ENCODE measurements at places on chromosomes 11 and 22. TPM values are rescaled to one million over a fixed set of nuclear protein-coding genes. Genes with fewer than 3 reads are reported as not detected.

SPTBN2 gene
- total RNA-seq, result 23.1 TPM

GRCh38 chr11:20844630-20845029 is 175.2 kb downstream of the NELL1 start:
- no peak for DNase-seq

EXPH5 gene
- total RNA-seq, result 5.6 TPM

GRCh38 chr11:33375688-33376311 is 118.6 kb downstream of the HIPK3 start:
- peak; percentile 34 for DNase-seq

IFTAP gene
- 35.4 TPM for total RNA-seq

STK33 gene
- 18.0 TPM for total RNA-seq

GRCh38 chr11:33646629-33647028 is 54.0 kb downstream of the C11orf91 start:
- DNase-seq, result no peak

DNA sequence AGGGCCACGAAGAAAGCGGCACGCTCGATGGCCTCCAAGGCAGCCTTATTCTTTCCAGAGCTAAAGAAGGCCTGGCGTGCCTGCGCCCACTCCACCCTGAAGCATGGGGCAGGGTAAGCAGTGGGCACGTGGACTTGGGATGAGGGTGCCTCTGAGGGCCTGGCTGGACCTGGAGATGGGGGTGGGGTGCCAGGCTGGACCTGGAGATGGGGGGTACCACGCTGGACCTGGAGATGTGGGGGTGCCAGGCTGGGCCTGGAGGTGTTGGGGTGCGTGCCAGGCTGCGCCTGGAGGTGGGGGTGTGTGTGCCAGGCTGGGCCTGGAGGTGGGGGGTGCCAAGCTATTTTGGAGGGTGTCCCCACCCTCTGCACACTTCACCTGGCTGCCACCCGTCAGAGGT is 5.3 kb downstream of the CPT1B start:
- DNase-seq, result no peak

DNA sequence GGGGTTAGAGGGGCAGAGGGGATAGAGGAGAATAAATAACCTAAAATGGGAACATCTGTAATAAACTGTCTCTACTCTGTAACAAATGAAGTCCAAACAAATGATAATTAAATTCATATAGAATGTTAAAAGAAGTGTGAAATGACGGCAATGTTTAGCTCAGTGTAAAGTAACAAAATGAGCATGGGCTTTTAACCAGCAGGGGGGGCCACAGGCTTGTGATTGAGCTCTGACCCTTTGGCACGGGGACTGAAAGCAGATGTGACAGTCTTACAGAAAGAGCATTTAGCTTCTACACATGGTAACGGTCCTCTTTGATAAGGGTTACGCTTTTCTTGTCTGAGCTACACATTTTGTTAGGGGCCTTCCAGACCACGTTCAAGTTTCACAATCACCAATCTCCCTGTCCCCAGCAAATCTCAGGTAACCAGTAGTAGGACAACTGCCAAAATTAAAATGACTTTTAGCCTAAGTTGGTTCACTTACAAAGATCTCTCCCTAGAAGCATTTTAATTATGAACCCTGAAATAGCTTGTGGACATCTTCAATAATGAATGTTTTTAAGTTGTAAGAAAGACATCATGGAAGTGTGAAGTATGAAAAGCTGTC is 262.5 kb downstream of the DCDC1 start:
- DNase-seq, result peak; percentile 80

DNA sequence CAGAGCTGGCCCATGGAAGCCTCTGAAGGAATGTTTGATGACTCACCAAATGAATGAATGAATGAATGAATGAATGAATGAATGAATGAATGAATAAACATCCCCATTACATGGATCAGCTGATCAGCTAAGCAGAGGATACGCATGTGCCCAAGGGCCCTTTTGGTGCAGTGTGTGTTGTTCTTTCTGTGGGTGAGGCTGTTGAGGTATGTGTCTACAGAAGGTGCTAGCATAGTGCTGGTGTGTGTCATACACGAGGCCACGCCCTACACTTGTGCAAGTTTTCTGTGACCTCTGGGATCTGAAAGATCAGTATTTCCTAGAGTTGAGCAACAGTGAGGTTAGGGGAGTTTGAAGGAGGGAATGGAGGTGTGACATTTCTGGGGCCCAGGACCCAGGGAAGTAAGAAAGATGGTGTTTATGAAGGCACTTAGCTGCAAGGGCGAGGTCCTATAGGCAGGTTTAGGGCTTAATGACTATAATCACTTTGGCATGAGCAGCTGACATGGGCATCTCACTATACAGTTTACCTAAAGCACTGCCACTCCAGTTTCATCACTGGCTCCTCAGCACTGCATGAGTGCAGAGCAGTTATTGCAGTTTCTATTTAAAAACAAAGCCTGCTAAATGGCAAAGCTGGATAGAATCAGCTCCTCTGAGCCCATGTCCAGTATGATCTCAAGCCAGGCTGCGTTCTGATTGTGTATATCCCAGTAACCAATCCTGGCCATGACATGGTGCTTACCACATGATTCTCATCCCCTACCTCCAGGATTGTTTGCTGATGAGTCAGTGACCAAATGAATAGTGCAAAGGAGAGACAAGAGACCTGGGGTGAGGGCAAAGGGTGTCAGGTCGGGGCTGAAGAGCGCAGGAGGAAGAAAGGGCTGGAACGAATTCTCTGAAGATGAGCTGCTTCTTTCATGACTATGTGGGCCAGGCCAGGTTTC is 36.4 kb upstream of the E2F8 start:
- DNase-seq, result no peak

DNA sequence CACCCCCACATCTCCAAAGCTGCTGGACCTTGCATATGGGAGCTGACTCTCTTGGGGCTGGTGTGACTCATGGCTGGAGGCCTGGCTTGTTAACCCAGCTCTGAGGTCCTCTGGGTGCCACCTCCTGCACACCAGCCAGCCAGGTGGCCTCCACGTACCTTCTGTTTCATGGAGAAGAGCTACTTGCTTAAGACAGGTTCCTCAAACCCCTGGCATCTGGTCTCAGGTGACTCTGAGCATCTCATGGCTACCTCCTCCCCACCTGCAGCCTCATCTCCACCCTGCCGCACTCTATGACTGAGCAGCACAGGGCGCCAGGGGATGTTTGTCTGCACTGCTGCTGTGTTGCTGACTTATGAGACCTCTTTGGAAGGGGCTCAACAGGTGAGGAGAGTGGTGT is 55.7 kb downstream of the BCR start:
- DNase-seq, result no peak

DNA sequence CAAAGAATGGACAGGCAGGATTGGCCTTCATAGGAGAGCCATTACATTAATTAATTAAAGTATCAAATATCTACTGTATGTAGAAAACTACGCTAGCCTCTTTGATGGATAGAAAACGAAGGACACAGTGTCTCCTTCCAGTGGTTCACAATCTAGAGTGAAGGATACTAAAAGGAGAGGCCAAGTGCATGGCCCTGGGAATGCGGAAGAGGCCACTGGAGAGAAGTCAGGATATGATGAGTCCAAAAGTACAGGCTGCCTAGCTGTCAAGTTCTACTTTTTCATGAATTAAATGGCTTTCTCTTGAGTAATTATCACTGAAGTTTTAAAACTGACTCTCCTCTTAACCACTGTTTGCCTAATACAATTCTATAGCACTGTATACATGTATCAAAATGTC is 41.9 kb downstream of the ATG16L2 start:
- no peak for DNase-seq

GP1BB gene
- 89.4 TPM for total RNA-seq

OR56B4 gene
- total RNA-seq, result not detected

IGSF9B gene
- 5.9 TPM for total RNA-seq

CBX7 gene
- total RNA-seq, result 8.9 TPM

- no peak for DNase-seq
Measured at GRCh38 chr22:44333847-44334635, 21.3 kb upstream of the SHISAL1 start.

GRCh38 chr22:22878801-22879674 is 8.6 kb upstream of the IGLL5 start:
- DNase-seq, result no peak

PARVA gene
- total RNA-seq, result 14.9 TPM

- peak; percentile 68 for DNase-seq
Measured at GRCh38 chr11:66617155-66617834, 865 bp downstream of the RBM14 start.

CLP1 gene
- total RNA-seq, result 17.2 TPM

SAMM50 gene
- total RNA-seq, result 56.8 TPM

DNA sequence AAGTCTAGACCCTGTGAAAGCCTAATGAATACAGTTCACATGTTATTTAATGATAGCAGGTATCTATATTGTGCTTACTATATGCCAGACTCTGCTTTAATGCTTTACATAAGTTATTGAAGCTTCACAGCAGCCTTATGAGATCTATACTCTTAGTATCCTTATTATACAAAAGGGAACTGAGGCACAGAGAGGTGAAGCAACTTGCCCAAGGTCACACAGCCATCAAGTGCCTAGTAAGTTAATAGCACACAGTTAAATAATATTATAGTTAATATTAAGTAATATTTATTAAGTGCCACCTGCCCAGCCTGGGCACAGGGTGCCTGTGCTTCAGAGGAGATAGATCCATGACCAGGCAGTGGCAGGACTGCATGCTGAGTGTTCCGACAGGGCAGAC is 78.1 kb downstream of the TP53I11 start:
- DNase-seq, result no peak

- DNase-seq, result peak; percentile 4
Measured at GRCh38 chr11:24760681-24761080, 263.8 kb downstream of the LUZP2 start.

FOLR1 gene
- total RNA-seq, result 1.8 TPM

All from cardiac muscle cell (in vitro differentiated cells and primary cell).